Stimulated activated CD8-positive, alpha-beta memory T cell treated with anti-CD3 and anti-CD28 coated beads, Interleukin-4, amount 100 ng/mL, for 4 hours (primary cell): ENCODE measurements at places on chromosomes 3 and 15.

DNA sequence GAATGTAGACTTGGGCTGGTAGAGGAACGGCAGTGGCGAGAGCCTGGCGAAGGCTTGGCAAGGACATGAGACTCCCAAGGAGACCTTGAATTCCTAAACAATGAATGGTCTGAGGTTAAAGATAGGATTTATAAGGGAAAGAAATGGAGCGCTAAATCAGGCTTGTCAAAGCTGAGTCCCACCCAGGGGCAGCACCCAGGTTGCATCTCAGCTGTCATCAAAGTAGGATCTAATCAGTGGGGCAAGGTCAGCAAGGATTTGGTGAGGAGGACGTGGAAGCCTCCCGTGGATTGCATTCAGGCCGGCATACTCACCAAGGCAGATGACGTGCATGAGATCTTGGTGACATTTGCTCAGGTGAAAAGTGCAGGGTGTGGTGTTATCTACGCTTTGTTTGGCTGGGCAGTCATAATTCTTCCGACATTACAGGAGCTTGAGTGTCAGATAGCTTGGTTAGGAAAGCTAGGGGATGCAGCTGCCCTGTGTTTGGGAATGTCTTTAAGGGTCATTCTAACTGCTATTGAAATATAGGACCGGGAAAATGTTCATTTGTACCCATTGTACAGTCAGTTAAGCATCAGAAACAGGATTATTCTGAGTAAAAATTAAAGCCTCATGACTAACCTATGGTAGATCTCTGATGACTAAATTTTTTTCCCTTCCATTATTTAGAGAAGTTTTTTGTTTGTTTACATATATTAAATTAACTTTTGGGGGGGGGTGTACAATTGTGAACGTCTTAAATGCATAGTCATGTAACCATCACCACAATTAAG lies 99.4 kb upstream of the TSC22D2 start:
- no peak for DNase-seq

GRCh38 chr3:107346564-107346963 lies 30.7 kb upstream of the CCDC54 start:
- no peak for DNase-seq

DNA sequence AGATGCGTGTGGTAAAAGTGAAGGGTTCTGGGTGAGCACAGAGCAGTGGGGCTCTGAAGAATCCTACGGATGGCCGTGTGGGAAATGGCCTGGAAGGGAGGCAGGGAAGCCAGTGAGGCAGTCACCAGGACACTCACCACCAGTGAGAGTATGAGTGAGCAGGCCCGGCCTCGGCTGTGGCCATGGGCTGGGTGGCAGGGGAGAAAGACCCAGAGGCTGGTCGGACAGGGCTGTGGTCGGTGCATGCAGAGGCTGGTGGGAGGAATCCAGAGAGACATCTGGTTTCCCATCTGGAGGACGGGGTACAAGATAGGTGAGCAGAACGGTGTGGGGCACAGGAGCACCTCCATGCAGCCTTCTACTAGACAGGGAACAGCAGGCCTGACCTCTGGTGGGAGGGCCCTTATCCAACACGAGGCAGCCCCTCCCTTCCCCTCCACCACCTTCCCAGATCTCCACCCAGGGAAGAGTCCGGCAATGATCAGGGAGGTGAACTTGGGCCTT lies 10.1 kb downstream of the PCSK6 start:
- no peak for DNase-seq

GRCh38 chr15:63469190-63469589 lies 35.2 kb upstream of the USP3 start:
- no peak for DNase-seq

GRCh38 chr3:5026046-5026362 lies 46.8 kb downstream of the BHLHE40 start:
- no peak for DNase-seq

- no peak for DNase-seq
Measured at GRCh38 chr3:97235611-97236315, 421.4 kb downstream of the EPHA6 start.

DNA sequence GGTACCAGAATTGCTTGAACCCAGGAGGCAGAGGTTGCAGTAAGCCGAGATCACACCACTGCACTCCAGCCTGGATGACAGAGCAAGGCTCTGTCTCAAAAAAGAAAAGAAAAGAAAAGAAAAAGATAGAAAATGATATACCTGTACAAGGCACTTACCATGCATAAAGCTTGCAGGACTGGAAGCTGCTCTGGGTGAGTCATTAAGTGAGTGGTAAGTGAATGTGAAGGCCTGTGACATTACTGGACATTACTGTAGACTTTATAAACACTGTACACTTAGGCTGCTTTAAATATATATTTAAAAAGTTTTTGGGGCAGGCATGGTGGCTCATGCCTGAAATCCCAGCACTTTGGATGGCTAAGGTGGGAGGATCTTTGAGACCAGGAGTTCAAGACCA lies 99.2 kb downstream of the SLMAP start:
- DNase-seq: no peak

DNA sequence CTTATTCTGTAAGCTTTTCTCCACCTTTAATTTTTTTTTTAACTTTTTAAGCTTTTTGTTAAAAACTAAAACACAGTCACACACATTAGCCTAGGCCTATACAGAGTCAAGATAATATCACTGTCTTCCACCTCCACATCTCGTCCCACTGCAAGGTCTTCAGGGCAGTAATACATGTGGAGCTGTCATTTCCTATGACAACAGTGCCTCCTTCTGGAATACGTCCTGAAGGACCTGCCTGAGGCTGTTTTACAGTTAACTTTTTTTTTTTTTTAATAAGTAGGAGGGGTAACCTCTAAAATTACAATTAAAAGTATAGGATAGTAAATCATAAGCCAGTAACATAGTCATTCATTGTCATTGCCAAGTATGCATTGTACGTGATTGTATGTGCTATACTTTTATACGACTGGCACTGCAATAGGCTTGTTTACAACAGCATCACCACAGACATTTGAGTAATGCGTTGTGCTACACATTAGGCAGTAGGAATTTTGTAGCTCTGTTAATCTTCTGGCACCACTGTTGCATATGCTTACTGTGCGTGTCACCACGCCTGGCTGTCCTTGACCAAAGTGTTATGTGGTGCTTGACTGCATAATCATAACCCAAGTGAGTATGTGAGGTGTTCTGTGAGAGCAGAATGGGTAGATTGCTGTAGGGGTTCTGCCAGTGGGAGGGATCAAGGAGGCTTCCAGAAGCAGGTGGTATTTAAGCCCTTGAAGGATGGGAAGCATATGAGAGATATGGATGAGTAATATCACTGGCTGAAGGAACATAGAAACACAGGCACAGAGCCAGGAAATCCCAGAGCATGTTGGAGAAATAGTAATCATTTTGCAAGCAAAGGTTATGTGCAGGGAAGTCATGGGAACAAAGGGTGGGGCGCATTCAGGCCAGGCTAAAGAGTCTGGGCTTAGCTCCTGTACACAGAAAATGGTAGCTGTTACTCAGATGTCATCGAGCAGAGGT lies 18.3 kb downstream of the FBXO22 start:
- no peak for DNase-seq

- DNase-seq: peak; percentile 18
Measured at GRCh38 chr3:32296251-32297204, 58.0 kb downstream of the CMTM8 start.

DNA sequence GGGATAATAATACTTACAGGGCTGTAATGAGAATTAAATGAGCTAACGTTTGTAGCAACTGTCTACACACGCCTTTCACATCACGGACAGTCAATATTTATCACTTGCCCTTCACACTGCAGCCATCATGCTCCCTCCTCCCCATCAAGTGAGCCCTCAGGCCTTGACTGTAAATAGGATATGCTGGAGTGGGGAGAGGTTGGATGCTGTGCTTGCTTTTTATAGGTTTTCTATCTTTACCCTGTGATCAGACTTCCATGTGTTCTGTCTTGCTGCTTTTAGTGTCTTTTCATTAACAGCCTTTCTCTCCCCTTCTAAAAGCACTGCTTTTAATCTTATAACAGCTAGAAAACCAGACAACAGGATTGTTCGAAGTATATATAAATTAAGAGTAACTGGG lies 12.8 kb upstream of the MAGEF1 start:
- DNase-seq: no peak

DNA sequence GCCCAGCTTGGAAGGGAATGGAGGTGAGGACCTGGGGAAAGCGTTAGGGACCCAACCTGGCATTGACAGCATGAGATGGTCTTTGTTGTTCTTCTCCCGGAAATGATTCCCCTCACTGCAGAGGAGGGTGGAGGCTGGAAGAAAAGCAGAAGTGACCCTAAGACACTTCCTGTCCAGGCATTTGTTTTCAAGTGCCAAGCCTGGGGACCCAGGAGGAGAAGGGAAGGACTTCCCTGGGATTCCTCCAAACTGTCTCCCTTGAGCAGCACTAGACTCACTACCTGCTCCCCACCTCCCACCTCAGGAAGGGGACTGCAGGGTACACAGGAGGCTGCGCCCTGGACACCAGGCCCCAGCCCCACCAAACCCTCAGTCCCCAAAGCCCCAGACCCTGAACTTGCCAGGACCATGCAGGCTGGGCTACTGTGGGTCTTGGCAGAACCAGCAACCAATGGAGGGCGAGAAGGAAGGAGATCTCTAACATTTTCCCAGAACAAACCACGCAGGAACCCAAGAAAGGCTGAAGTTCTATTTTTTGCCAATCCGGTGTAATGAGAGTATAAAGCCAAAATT lies 9.8 kb upstream of the VIPR1 start:
- DNase-seq: no peak

GRCh38 chr3:57706462-57706861 lies 13.6 kb upstream of the DENND6A start:
- no peak for DNase-seq

GRCh38 chr3:160437083-160437455 lies 12.5 kb downstream of the TRIM59 start:
- DNase-seq: no peak

GRCh38 chr3:4829031-4829394 lies 150.2 kb upstream of the BHLHE40 start:
- no peak for DNase-seq

DNA sequence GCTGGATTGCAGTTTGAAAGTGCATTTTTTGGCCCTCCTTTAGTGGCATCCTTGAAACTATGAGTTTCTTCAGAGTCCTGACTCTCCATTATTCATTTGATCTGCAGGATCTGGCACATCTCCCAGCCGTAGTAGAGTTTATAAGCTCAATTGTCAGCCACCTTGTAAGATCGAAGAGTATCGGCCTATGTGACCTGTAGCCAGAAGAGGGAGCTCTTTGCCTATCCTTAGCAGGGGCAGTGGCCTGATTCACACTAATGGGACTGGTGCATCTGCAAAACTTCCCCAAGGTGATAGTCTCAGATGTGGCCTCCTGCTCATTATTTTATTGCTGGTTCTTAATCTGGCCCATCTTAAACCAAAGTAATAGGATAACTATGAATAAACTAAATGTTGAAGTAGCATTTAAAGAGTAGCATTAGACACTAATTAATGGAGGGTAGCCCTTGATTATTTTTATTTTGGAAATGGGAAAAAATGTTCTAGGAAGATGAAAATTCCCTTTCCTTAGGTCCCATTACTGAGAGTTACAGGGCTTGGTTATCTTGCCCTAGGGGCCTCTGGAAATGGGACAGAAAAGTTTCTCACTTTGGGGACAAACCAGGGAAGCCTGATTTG lies 21.2 kb downstream of the GCSAM start:
- no peak for DNase-seq

GRCh38 chr3:167493244-167493643 lies 19.4 kb upstream of the SERPINI2 start:
- no peak for DNase-seq
